ENCODE measurements at places on chromosomes 1 and 21. TPM values are rescaled to one million over a fixed set of nuclear protein-coding genes. Genes with fewer than 3 reads are reported as not detected.

Gene HCN3
- 6.1 TPM for total RNA-seq

Gene ZNF593
- total RNA-seq = 9.3 TPM

Gene RNU1-4
- 4,182 TPM for total RNA-seq

Gene UBE2U
- not detected for total RNA-seq

Gene ADGRL4
- 13.4 TPM for total RNA-seq

Gene CASQ1
- 1.3 TPM for total RNA-seq

Gene NHLH1
- total RNA-seq = 1.9 TPM

Gene DYNLT5
- total RNA-seq = 25.4 TPM

Gene FAM163A
- total RNA-seq = 1.9 TPM

Gene ARTN
- total RNA-seq = 0.61 TPM

Gene FCRL2
- 0.20 TPM for total RNA-seq

Gene OR2AK2
- total RNA-seq = 0.44 TPM

Gene OPTC
- total RNA-seq = not detected

Gene LRRC7
- total RNA-seq = 19.5 TPM

Gene CLIC6
- total RNA-seq = 19.0 TPM

Gene ZNF648
- total RNA-seq = 3.1 TPM

Gene SFN
- total RNA-seq = 0.30 TPM

Gene LMOD1
- 8.4 TPM for total RNA-seq

Gene C1orf53
- total RNA-seq = 2.1 TPM

Gene SPRR1A
- total RNA-seq = not detected

Gene POU3F1
- 2.3 TPM for total RNA-seq

Gene GBP7
- not detected for total RNA-seq

Gene KIRREL1
- 29.0 TPM for total RNA-seq

Gene APOBEC4
- not detected for total RNA-seq

Gene BSND
- not detected for total RNA-seq

Gene C8A
- not detected for total RNA-seq

Gene SV2A
- total RNA-seq = 90.7 TPM

Gene ALX3
- not detected for total RNA-seq

Gene LCE2A
- total RNA-seq = not detected

Gene LYSMD1
- 12.9 TPM for total RNA-seq

Gene SPRR2F
- 0.22 TPM for total RNA-seq

Gene LINGO4
- 2.0 TPM for total RNA-seq

Gene C1orf74
- total RNA-seq = 3.6 TPM

Gene CRP
- total RNA-seq = not detected

Gene CENPL
- total RNA-seq = 13.9 TPM
